ENCODE measurements at places on chromosomes 6 and 20.

DNA sequence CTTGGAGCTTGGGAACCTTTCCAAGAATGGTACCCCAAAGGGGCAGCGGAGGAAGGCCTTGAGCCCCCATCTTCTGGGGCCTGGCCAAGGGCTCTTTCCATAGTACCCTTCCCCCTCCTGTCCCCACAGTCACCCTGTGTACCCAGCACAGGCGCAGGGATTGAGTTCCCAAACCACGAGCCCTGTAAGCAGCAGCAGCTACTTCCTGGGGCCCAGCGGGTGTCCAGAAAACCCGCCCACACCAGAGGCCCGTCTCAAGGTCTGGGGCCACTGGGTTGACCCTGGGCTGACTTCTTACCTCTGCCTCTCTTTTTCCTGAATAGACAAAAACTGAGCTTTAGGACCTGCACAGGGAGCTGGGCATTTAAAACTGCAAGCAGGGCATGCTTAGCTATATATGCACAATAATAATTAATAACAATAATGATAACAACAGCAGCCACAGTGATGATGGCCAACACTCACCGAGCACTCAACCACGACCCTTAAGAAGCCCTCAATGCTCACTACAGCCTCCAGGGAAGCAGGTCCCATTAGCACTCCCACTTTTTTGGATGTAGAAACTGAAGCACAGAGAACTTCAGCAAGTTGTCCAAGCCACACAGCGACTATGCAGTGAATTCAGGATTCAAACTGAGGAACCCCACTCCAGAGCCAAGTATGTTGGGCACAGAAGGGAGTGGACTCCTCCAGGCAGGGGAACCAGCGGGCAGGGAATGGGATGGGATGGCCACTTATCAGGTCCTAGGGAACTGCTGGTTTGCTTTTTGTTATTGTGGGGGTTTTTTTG lies 14.5 kb downstream of the NOL4L start:
- no peak for DNase-seq

GRCh38 chr20:4299773-4300172 lies 284.4 kb upstream of the RNF24 start:
- no peak for DNase-seq

GRCh38 chr6:56953597-56954402 lies 1.1 kb upstream of the BEND6 start:
- DNase-seq: no peak

DNA sequence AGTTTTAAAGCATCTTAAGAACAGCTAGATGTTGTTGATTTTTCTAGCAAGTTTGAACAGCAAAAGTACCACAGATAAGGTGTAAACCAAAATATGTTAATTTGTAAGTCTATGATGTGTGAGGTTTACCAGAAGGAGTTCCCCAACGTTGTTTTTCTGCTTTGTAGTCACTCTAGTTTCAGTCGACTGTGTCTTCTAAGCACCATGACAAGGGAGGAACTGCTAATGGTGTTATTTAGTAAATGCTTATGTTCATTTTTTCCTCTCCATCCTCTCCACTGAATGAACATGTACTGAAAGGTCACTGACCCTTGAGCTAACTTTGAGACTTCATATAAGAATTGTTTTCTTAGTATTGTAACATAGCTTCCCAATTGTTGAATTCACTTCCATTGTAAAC lies 3.0 kb downstream of the ENPP3 start:
- DNase-seq: no peak

DNA sequence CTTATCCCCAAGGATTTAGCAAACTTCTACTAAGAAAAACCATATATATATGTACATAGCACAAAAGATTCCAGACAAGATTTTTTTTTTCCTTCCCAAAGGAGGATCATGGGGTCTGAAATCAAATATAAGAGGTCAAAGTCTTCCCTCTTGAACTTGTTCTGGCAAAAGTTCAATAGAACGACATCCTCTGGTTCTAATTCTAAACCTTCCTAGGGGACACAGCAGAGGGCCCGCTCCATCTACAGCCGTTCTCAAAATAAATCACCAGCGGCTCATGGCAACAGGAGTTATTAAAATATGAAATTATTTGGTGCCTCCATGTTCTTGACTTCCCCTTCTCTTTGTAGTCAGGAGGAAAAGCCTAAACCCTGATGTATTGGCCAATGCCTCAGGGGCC lies 29.0 kb downstream of the ANKRD60 start:
- DNase-seq: no peak

DNA sequence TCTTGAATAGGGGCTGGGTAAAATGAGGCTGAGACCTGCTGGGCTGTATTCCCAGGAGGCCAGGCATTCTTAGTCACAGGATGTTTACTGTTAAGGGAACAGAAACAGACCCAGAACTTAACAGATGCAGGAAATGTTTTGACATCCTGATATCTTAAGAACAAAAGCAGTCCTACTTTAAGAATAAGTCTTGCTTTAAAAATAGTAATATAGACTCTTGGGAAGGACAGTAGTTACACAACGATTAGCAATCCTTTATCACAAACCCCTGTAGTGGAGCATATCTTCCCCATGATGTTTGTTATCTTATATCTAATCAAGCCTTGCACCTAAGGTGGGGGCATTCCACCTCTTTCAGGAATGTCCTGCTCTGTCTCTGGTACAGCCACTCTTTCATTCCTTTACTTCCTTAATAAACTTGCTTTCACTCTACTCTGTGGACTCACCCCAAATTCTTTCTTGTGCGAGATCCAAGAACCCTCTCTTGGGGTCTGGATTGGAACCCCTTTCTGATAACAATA lies 493.7 kb upstream of the SULF2 start:
- DNase-seq: no peak

DNA sequence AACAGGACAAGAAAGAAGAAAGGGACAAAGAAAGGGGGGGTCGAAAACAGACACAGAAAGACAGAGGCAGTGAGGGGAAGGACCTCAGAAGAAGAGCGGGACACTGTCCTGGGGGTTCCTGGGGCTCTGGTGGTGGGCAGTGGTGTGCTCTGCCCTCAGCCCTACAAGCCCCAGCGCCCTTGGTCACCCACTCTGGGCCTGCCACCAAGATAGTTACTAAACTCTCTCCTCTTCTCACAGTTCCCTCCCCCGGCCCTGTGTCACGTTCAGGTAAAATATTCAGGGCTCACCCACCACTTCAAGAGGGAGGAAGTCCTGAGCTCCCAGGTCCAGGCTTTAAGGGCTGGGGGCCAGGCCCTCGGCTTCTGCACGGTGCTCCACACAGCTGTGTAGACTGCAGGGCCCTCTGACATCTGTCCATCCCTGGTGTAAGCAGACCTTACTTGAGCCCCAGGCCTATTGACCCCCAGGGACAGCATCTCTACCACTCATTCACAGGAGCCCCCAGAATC lies 87.4 kb downstream of the MRPL14 start:
- no peak for DNase-seq

DNA sequence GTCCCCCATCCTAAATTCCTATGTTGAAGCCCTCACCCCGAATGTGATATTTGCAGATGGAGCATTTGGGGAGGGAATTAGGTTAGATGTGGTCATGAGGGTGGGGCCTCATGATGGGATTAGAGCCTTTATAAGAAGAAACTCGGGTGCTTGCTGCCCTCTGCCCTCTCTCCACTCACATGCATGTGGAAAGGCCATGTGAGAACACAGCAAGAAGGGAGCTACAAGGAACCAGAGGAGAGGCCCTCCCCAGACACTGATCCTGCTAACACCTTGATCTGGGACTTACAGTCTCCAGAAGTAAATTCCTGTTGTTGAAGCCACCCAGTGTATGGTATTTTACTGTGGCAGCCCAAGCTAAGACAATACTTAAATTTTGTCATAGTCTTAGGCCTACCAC lies 69.6 kb upstream of the TULP1 start:
- DNase-seq: no peak

- DNase-seq: no peak
These were observed 4.3 kb downstream of the SLC26A8 start for GRCh38 chr6:36020154-36020553.

- no peak for DNase-seq
These were observed 61.6 kb downstream of the MYH7B start for GRCh38 chr20:35017099-35017835.

GRCh38 chr6:118207947-118208346 lies 300.9 kb downstream of the SLC35F1 start:
- no peak for DNase-seq

- no peak for DNase-seq
These were observed 16.3 kb downstream of the CCDC167 start for GRCh38 chr6:37483252-37483901.

DNA sequence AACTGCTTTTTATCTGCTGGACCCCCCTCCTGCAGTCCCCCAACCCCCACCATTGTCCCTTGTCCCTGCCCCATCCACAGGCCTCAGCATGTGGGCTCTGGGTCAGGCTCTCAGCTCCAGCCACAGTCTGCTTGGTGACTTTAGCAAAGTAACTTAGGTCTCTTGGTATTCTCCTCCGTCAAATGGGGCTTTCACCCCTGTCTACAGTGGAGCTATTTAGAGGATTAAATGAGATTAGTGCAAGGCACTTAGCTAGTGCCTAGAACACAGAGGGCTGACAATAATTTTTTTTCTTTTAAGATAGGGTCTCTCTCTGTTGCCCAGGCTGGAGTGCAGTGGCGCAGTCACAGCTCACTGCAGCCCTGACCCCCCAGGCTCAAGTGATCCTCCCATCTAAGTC lies 71.9 kb downstream of the TCP11 start:
- no peak for DNase-seq

DNA sequence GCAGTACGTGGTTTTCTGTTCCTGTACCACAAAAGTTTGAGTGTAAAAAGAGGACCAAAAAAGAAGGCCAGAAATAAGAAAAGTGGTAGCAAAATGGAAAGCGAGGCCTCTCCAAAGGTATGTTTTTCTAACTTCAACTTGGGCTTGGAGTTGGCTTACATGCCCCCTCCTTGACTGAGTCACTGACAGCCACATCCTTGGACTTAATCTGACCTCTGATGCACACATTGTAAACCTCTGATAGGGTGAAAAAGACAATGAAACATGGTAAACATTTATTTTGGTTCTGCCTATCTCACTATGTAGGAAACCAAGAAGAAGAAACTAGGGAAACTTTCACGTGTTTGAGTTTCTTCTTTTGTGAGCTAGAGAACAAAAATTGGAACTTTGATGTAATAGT lies 503.2 kb upstream of the ID4 start:
- no peak for DNase-seq

DNA sequence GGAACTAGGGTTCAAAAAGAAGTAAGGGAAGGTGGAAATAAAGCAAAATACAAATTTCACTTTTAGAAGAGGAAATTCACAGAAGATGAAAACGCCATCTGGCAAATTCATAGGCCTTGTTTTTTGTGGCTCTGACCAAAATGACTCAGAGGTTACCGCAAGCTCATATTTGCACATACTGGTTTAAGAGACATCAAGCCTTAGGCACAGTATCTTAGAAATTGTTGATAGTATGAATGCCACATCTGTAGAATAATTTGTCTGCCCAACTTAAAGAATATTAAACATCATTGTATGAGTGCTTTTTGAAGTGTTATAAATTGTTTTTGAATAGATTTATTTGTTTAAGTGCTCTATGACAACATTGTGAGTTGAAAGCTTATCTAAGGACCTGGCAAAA lies 10.6 kb downstream of the TAAR1 start:
- DNase-seq: no peak

DNA sequence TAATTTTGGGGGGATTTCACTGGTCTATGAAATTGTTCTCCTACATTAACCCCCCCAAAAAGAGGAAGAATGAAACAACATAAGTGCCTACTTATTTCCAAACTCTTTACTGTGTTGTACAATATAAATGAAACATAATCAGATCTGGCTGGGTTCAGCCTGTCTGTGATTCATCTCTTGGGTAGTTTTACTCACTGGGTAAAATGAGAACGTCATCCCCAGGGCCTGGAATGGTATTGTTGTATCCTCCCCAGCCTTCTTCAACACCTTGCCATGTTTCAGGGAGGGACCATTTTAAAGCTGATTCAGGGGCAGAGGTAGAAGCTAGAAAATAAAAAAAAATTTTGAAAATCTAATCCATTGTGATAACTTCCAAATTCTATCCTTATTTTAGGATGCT lies 256.7 kb downstream of the PKHD1 start:
- no peak for DNase-seq

GRCh38 chr6:111761783-111762312 lies 111.4 kb downstream of the FYN start:
- DNase-seq: no peak

DNA sequence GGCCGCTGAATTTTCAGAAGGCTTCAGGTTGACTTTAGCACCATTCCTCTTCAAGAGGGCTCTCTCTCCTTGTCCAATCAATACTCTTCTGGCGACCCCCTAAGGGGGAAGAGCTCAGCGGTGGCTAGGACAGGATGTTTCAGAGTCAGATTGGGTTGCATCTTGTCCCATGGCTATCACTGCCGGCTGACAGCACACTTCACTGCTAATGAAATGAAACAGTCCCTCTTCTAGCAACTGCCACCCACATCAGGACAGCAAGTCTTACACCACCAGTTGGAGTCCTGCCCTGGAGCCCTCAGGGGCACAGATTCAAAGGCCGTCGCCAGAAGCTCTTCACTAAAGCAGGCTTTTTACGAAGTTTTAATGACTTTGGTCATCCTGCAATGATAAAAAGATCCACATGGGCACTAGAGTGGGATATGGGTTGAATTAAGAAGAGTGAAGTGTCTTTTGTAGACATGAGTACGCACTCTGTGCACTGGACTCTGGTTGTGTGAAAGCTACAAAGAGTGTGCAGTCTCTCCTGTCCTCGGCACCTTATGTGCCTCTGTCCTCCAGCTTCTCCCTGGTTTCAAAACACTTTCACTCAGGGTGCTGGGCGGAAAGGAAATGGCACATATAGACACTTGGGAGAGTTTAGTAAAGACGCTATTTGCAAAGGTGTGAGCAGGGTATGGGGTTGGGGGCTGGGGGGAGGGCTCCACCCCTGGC lies 66.1 kb upstream of the SLC22A16 start:
- no peak for DNase-seq

DNA sequence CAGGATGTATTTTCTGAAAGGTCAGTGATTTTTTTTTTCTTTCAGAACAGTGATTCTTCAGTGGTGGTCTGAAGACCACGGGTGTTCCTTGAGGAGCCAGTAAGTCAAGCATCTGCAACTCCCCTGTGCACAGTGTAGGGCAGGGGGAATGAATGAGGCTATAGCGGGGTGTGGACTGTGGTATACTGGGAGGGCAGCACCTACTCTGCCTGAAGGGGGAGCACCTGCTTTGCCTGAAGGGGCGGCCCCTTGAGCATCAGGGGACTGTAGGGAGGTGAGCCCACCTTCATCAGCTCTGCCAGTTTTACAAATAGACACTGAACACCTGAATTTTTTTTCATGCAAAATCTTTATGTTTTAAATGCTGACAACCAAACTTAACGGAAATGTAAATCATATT lies 77.5 kb upstream of the RIPOR2 start:
- no peak for DNase-seq

GRCh38 chr6:157099912-157100593 lies 223.3 kb downstream of the TMEM242 start:
- peak; percentile 22 for DNase-seq

DNA sequence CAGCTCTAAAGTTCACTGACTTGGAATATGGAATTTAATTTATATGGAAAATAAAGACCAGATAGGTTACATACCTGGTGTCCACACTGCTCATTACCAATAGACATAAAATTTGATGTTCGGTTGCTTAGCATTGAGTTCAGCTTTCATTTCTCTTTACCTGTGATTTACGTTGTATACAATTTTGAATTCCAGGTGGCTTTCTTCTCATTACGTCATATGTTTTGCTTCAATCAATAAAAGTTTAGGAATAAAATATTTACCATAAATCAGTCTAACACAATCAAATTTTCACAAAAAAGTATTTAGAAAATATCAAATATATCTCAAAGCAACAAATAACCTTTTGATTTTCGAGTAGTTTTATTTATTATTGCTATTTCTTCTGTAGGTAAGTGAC lies 40.8 kb downstream of the HDGFL1 start:
- DNase-seq: no peak

All from stimulated activated CD8-positive, alpha-beta memory T cell treated with anti-CD3 and anti-CD28 coated beads, Interleukin-4, amount 100 ng/mL, for 4 hours (primary cell).